IPS-NIHi11 (cell line): ENCODE measurements at places on chromosomes 12 and 14.
A peak's percentile ranks its signal among the peaks of the same experiment; 100 is the strongest.

GRCh38 chr12:63821781-63822251 lies 22.7 kb upstream of the SRGAP1 start:
- no peak for DNase-seq

GRCh38 chr12:53174881-53175491 lies 5.5 kb upstream of the ZNF740 start:
- DNase-seq: peak; percentile 78

DNA sequence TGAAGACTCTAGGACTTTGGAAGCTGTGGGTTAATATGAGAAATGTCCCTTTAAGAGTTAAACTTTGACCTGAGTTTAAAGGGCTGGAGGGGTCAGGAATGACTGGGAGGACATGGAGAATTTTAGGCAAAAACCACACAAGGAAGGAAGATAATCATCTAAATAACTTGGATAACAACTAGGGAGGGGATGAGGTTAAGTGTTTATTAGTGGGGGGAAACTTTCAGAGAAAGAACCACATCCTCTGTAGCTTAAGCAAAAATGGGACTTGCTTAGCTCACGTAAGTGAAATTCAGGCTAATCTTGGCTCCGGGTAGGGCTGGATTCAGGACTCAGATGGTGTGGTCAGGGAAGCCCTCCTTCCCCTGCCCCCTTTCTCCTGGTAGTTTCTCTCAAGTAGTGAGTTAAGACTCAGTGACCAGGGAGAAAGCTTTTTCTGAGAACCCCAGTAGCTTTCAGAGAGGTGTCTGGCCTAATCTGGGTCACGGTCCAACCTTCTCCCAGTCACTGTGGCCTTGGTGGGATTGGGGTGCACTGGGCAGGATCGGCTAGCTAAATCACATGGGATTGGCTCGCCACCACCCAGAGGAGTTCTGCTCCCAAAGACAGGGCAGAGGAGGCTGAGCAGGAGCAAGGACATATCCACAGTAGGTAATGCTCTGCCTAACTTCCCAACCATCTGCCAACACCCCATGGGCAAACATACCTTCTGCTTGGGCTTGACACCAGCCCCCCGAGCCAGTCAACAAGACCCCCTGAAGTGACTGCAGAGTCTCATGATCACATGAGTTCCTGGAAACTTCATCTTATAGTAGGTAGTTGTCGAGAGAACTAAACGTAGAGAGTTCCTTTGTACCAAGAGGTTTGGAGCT lies 52.8 kb downstream of the ARF6 start:
- no peak for DNase-seq

- no peak for DNase-seq
Observed at GRCh38 chr12:91483471-91483985, 300.9 kb upstream of the DCN start.

DNA sequence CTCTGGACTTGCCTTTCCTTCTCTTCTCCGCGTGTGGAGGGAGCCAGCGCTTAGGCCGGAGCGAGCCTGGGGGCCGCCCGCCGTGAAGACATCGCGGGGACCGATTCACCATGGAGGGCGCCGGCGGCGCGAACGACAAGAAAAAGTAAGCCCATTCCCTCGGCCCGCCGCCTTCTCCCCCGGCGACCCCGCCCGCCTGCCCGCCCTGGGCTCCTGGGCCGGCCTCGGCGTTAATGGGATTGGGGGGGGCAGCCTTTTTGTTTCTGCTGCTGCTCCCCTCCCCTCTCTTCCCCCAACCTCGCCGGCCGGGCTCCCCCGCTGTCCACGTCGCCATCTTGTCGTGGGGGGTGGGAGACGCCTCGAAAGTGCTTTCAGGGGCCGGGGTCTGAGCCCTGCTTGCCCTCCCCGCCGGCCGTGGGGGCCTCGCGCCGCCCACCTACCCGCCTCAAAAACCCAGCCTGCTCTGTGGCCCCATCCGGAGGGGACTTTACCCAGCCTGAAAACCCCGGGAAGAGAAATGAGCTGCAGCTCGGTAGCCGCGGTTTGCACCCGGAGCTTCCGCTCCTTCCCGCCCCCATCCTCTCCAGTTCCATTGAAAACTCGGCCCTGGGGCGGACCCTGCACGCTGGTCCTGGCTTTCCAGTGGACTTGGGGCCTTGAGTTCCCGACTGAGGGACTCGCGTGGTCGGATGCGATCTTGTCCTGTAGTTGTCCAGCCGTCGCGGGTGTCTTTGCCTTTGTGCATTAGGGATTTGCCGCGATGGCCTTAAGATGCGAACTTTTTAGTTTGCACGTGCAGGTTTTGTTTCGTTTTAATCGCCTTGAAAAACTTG lies 598 bp downstream of the HIF1A start:
- peak; percentile 64 for DNase-seq

GRCh38 chr14:94926176-94926575 lies 156.3 kb upstream of the GSC start:
- no peak for DNase-seq

DNA sequence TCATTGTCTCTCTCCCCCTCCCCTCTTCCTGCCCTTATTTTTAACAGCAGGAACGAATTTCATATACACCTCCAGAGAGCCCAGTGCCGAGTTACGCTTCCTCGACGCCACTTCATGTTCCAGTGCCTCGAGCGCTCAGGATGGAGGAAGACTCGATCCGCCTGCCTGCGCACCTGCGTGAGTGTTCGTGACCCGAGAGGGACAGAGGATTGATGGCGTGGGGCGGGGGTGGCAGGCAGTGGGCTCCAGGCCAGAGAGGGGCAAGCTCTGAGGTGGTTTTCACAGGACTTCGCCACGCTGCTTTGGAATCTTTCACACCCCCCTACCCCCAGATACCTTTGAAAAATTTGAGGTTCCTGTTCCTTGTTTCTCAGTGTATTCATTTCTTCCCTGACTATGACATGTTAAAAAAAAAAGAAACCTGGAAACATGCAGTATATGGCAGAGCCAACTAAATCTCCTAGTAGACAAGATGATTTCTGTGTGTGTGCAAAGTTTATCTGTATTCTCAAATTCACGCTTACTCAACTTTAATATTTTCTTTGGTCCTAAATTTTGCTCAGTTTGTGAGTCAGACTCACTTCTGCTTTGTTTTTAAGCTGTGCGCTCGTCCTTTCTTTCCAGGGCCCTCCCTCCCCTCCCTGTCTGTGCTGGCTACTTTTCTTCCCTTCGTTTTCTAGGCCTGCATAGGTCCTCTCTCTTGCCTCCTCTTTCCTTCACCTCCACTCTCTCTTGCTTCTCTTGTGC lies 103.1 kb downstream of the ETV6 start:
- no peak for DNase-seq
